ENCODE measurements at places on chromosomes 3 and 15. TPM values are rescaled to one million over a fixed set of nuclear protein-coding genes. Genes with fewer than 3 reads are reported as not detected.

The SEMA3G gene
- not detected for total RNA-seq

The VILL gene
- total RNA-seq: 4.4 TPM

The BNIP2 gene
- total RNA-seq: 125 TPM

The LMOD3 gene
- not detected for total RNA-seq

The SPATA12 gene
- not detected for total RNA-seq

The IL16 gene
- total RNA-seq: 2.3 TPM

The CRTC3 gene
- 5.6 TPM for total RNA-seq

DNA sequence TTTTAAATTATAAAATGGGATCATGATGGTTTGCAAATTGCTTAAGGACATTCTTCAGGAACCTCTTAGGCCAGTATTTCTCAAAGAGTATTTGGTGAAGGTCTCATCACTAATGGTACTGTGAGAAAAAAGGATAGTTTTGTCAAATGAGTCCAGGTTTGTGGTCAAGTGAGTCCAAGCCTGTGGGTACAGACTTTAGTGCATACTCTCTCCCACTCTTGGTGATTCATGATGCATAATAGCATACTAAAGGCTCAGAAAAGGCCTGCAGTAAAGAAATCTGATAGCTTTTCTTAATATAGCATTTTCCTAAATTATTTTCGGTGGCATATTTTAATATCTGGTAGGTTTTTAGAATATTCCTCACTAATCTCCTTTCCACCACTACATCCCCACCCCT is 20.0 kb downstream of the BOC start:
- no peak for DNase-seq

GRCh38 chr3:141454906-141455602 is 31.8 kb upstream of the RASA2 start:
- DNase-seq: peak; percentile 32

- no peak for DNase-seq
These were observed 9.9 kb upstream of the CEMIP start for GRCh38 chr15:80769153-80769828.

GRCh38 chr3:57982561-57983243 is 25.5 kb upstream of the FLNB start:
- no peak for DNase-seq

- DNase-seq: no peak
These were observed 1.8 kb downstream of the RCCD1 start for GRCh38 chr15:90956274-90957030.

DNA sequence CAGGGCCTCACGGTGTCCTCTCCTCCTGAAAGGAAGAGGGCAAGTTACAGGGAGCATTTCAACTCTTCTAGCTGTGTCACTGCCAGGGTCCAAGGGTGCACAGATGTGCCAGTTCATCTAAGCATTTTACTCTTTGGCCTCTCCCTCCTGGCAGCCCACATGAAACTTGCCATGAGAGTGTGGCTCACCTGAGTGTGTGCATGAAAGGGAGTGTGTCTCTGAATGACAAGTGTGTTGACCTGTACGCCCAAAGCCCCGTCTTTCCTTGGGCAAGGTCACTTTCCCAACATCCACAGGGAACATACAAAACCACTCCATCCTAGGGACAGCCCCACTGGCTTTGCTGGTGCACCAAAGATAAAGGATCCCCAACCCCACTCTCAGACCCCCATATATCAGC is 280.0 kb downstream of the NTRK3 start:
- no peak for DNase-seq

DNA sequence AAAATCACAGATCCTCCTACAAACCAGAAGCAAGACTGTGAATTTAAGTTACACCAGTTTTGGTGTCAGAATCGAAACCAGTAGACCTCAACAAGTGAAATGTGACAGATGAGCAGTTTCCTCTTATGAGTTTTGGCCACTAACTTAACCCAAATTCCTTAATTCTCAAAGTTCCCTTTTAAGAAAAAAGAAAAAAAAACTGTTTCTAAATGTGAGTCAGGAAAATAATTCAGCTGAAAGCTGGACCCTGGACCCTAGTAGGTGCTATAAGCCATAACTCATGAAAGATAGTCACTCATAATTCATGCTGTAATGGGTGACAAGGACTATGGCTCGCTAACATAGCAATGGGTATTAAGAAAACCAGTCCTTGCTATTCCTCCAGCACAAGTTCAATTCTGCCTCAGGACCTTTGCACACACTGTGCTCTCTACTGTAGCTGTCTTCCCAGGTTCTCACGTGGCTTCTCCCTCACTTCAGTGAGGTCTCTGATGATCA is 9.0 kb upstream of the THRB start:
- DNase-seq: no peak

GRCh38 chr3:6860149-6860953 is 564 bp upstream of the GRM7 start:
- no peak for DNase-seq

GRCh38 chr15:77024273-77025082 is 29.6 kb downstream of the PSTPIP1 start:
- peak; percentile 43 for DNase-seq

DNA sequence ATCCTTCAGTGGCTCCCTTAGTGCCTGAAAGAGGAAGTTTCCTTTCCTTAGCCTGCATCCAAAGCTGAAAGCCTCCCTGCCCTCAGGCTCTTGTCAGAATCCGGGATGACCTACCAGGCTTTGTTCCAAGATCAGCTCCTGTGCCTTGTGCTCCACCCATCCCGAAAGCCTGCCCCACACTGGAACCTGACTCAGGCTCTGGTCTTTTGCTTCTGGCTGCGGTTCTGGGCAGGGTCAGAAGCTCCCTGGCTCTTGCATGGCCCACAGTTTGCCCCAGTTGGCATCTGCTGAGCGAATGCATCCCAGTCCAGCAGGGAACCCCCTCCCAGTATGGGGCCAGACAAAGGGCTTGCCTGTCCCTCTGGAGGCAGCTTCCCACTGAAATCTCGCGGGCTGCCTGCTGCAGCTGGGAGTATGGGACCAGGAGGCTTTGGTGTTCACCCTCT is 25.9 kb upstream of the KIF23 start:
- DNase-seq: peak; percentile 56

DNA sequence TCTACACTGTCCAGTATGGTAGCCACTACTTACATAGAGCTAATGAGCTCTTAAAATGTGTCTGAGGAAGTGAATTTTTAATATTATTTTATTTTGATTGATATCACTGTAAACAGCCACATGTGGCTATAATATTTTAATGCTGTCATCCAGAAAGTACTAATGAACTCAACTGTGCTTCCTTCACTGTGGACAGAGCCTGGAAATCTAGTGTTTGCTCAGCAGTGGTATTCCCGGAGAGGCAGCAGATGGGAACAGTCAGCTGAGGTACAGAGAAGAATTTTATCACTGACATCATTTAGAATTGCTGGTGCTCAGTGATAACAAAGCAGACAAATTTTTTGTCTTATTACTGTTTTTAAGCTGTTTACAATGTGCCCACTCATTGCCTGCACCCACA is 68.7 kb upstream of the ACP3 start:
- no peak for DNase-seq

- DNase-seq: no peak
These were observed 4.2 kb upstream of the APBA2 start for GRCh38 chr15:28881600-28881999.

DNA sequence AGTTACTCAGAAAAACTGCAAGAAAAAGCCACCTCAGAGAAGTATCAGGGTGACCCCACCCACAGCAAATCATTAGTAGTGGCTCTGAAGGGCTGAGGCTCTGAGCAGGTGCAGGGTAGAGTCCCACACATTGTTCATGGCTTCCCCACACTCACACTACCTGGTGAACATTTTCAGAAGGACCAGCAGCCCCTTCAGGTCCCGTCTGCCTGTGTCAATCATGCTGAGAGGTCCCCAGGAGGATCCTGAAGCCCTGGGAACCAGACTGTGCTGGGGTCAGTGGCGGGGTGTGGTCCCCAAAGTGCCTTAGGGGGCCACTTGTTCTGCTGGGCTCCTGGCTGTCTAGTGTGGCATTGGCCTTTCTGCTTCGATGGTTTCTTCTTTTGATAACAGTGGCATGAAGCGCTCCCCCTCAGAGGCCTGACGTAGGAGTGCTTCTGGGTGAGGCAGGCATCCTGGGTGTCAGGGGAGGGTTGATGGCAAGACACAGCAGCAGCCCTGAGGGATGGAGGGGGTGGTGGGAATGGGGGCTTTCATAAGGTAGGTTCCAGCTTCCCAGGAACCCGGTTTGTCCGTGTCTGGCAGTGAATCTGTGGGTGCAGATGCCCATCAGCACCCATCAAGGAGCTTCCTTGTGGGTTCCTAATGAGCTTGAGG is 19.0 kb upstream of the FANCD2 start:
- DNase-seq: no peak

- no peak for DNase-seq
These were observed 404.5 kb downstream of the PDCD6IP start for GRCh38 chr3:34202975-34203374.

DNA sequence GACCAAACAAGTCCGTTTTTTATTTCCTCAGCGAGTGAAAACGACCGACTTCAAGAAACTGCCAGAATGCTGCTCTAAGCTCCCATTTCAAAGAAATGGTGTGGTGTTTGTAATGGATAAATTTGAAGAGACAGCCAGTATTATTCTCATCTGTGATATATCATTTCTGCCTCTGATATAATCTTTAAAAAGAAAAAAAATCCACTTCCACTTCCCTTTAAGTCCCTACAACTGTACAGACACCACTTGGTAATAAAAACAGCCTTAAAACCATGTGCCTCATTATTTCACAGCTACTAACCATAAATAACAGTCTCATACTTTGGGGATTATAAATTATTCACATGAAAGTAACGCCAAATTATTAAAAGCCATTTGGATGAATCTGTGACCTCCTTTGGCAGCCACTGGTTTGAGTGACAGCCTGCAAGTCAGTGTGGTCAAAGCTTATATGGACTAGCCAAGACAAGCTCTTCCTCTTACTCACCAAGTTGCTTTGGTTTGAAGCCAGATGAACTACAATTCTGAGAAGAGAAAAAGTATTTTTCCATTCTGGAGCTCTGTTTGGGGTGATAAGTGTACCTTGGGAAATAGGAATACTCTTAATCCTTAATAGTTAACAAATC is 168.0 kb downstream of the SHOX2 start:
- DNase-seq: peak; percentile 52

GRCh38 chr15:88126695-88127431 is 129.7 kb downstream of the NTRK3 start:
- DNase-seq: no peak

DNA sequence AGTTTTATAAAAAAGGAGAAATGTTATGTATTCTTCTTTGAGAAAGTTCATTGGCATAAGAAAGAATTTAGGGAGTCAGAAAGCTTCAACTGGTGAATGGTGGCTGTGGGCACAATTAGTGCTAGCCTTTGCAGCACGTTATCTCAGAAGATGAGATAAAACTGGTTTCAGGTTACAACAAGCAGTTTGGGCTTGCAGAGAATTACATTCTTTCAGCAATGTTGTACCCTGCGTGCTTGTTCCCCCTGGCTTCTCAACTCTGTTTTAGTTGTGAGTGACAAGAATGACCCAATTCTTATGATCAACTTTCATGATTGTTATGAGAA is 31.6 kb upstream of the ACP3 start:
- DNase-seq: no peak

- no peak for DNase-seq
These were observed 3.8 kb upstream of the GABRR3 start for GRCh38 chr3:98038876-98039275.

- DNase-seq: peak; percentile 81
These were observed 171.6 kb upstream of the TSC22D2 start for GRCh38 chr3:150236316-150237082.

- no peak for DNase-seq
These were observed 3.6 kb downstream of the CRTAP start for GRCh38 chr3:33117461-33117860.

All from MG63 (cell line).